ENCODE measurements at places on chromosomes 12 and 14.

GRCh38 chr14:90003526-90004307, 48.0 kb downstream of the TDP1 start:
- no peak for DNase-seq

GRCh38 chr14:76546426-76547221, 170.7 kb downstream of the ESRRB start:
- peak; percentile 21 for DNase-seq

GRCh38 chr12:28883406-28883997, 265.6 kb upstream of the FAR2 start:
- no peak for DNase-seq

DNA sequence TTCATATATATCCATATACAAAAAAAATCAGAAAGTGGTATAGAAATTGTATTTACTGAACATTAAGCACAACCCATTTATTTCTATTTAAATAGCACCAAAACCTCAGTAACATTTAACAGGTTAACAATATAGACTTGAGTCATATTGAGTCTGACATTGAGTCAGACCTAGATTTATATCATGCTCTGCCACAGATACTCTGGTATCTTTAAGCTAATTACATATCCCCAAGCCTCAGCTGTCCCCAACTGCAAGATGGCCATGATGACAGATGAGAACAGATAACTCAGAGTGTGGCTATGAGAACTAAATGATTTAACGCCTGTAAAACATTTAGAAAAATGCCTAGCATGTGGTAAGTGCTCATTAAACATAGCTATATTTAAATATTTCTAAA, 40.3 kb downstream of the IFNG start:
- peak; percentile 53 for DNase-seq

DNA sequence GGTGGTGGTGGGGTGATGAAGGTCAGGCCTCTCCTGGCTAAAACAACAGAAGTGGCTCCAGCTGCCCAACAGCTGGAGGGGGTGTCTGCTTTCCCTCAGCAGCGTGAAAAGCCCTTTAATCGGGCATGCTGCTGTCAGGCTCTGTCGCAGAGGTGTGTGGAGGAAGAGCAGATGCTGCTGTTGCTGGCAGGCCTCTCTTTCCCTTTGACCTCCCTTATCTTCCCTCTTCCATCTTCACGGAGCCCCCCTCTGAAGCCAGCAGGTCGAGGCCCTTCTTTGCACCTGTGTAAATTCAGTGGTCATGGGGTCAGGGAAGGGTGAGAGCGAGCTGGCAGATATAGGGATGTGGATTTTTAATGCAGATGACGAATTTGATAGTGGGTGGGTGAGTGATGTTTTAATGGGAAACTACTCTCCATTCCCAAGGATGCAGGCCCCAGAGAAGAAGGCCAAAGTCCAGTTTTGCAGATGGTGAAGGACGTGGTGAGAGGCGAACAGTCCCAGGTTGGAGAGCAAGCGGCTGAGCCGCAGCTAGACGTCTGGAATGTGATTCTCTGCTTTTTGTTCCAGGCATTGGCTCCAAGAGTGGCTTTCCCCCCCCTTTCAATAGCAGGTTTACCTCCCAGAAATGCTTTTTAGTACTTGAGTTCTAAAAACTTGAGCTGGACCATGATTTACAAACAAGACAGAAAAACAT, 64.0 kb downstream of the SMOC1 start:
- no peak for DNase-seq

GRCh38 chr14:71143381-71144290, 236.4 kb downstream of the PCNX1 start:
- DNase-seq, result peak; percentile 71

- peak; percentile 37 for DNase-seq
Observed at GRCh38 chr12:21992823-21993222, 51.6 kb upstream of the ABCC9 start.

DNA sequence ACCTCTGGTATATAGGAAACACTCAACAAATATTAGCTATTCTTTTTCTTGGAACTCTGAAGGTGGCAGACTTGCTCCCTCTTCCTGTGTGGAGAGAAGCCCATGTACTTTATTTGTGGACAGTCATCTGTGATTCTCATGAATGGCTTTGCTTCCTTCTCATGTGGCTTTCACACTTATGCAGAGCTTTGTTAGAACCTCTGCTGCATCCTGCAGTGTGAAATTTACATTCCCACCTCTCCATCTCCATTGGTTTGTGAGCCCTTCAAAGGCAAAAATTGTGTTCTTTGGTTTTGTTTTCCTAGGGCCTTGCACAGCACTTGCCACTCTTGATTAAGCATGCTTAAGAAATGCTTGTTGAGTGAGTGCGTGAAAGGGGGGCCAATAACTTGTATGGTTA, 51.9 kb downstream of the BICD1 start:
- DNase-seq, result no peak

DNA sequence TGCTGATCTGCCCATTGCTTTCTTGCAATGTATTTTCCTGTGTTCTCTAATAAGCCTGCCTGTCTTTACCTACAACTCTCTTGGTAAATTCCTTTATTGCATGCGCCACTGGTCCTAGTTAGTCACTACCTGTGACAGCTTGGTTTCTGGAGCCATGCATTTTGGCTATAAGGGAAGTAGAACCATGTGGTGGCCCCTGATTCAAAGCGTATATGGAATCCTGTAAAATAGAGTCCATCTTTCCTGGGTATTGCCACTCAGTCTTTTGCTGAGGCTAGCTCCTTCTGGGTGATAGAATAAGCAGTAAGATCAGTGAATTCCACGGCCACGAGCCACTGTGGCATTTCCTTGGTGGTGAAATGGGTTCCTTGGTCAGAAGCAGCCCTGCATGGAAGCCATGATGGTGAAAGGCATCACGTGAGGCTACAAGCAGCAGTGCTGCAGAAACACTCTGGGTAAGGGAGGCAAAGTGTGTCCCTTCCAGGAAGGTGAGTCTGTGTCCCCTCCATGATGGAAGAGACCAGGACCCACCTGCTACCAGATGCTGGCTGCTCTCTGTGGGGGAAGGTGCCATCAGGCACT, 19.6 kb downstream of the TNFAIP2 start:
- no peak for DNase-seq

GRCh38 chr12:642633-643474, 20.4 kb downstream of the NINJ2 start:
- peak; percentile 59 for DNase-seq

DNA sequence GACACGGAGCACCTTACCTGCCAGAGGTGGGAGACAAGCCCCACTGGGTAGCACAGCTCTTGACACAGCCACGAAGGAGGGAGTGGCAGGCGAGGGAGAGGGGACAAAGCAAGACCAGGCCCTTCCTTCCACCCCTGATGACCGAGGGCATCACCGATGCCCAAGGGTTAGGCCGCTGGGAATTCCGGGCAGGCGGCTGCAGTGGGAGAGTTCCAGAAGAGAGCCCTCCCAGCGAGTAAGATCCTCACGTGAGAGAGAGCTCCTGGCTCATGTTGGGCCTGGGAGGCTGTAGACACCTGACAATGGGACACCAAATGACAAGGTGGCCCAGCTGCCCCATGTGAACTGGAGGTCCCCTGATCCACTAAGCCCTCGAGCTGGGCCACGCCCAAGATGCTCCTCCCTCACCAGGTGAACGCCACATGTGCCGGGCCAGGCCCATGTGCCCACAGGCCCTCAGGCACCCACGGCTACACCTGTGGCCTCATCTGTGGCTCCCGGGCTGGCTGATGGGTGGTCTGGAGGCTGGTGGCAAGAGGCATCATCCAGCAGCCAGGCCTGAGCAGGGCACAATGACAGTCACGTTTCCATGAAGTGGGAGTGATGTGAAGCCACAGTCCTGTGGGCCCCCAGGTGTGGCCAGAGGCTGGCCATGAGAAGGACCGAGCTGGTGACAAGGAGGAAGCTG, 32.1 kb upstream of the C14orf180 start:
- DNase-seq, result no peak

Data from LHCN-M2 (cell line).